ENCODE measurements at places on chromosomes 11 and 22. TPM values are rescaled to one million over a fixed set of nuclear protein-coding genes. Genes with fewer than 3 reads are reported as not detected.

- DNase-seq, result no peak
These were observed 907.7 kb downstream of the BRD1 start for GRCh38 chr22:48919851-48920589.

- peak; percentile 42 for DNase-seq
These were observed 62.5 kb downstream of the USP35 start for GRCh38 chr11:78251083-78251775.

OR51B5 gene
- total RNA-seq, result not detected

DNA sequence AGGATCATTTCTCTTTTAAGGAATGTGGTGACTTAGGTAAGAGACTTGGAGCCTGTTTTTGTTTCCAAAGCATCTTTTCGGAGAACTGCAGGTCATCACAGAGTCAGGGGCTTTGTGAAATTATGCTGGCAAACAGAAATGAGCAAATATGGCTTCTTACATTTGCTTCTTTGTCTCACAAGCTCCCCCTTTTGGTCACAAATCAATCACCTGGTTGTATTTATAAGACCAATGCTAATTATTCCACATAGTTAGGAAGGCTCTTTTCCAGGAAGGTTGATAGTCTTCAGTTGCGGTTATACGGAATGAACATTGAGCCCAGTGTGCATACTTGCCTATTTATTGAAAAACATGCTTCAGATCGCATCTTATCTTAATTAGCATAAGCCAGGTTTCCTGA, 34.6 kb upstream of the CEP126 start:
- DNase-seq, result peak; percentile 34

GRCh38 chr11:83970061-83970671, 684.0 kb upstream of the CCDC90B start:
- DNase-seq, result no peak

- DNase-seq, result no peak
These were observed 188.5 kb upstream of the ISX start for GRCh38 chr22:34877506-34877905.

DNA sequence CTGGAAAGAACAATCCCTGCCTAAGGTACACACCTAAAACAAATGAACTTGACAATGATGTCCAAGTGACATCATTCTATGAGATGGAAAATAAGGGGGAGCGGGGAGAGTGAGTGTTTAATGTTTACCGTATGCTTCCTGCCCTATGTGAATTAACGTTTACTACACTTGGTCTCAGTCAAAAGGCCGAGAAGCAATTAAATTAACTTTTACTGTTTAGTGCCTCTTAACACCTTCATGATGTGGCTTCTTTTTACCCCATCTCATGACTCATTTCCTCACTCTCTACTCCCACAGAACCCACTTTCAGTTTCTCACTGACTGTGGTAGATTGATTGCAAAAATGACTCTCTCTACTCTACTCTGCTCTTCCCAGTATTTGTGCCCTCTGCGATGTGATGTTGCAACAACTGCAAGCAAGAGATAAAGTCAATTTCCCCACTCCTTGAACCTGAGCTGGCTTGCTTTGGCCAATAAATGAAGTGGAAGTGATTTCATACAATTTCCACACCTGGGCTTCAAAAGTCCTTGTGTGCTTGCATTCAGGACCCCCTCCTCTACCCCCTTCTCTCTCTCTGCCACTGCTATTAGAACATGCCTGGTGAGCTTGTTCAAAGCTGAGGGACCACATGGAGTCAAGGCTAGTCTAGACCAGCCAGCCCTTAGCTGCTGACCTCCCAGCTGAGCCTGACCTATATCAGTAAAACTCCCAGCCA, 11.6 kb upstream of the ALKBH3 start:
- peak; percentile 64 for DNase-seq

- peak; percentile 30 for DNase-seq
These were observed 650 bp downstream of the PPM1F start for GRCh38 chr22:21951931-21952465.

Measured in HFFc6 (cell line).